ENCODE measurements at places on chromosomes 3 and 15.

DNA sequence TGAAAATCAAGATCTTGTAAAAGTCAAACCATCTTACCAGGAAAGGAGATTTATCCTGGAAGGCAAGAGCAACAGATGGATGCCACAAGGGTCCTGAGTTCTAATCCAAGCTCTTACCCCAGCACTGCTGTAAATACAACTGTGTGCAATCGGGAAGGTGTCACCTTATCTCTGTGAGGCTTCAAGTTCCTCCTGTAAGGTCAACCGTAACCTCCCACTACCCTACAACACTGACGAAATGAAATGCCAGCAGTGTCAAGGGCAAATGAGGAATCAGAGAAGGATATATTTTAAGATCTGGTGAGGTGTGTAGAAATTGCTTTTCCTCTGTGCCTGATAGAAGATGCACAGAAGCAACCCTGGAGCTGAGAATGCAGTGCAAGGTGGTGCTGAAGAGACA lies 207.8 kb downstream of the NTRK3 start:
- DNase-seq, result no peak

DNA sequence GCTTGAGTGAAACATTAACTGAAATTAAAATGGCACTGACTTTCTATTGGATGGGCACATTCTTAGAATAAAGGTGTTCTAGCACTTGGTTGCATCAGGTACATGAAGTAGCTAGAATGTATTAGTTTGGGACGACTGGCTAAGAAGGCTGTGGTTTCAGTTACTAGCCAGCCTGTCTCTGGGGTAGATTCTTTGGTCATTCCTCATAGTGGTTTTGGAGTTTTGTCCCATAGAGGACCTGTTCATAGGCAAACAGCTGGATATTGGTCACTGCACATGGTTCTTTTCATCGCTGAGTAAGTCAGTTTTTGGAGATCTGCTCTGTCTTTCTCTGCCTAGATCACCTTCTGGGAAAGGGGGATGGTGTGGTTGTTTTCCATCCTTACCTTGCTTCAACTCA lies 55.3 kb downstream of the ADAMTSL3 start:
- no peak for DNase-seq

- DNase-seq, result no peak
These were observed 23.1 kb upstream of the CFAP161 start for GRCh38 chr15:81111018-81111417.

GRCh38 chr3:181134873-181135272 lies 145.3 kb upstream of the DNAJC19 start:
- DNase-seq, result no peak

GRCh38 chr3:172562871-172563865 lies 39.9 kb upstream of the TNFSF10 start:
- no peak for DNase-seq

DNA sequence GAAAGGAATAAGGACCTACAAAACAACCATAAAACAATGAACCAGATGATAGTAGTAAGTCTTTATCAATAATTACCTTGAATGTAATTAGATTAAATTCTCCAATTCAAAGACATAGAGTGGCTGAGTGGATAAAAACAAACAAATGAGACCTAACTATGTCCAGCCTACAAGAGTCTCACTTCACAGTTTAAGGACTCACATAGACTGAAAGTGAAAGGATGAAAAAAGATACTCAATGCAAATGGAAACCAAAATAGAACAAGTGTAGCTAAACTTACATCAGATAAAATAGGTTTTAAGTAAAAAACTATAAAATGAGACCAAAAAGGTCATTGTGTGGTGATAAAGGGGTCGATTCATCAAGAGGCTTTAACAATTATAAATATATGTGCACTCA lies 21.9 kb upstream of the NR1I2 start:
- DNase-seq, result no peak

GRCh38 chr3:31132132-31132769 lies 237.8 kb upstream of the GADL1 start:
- no peak for DNase-seq

DNA sequence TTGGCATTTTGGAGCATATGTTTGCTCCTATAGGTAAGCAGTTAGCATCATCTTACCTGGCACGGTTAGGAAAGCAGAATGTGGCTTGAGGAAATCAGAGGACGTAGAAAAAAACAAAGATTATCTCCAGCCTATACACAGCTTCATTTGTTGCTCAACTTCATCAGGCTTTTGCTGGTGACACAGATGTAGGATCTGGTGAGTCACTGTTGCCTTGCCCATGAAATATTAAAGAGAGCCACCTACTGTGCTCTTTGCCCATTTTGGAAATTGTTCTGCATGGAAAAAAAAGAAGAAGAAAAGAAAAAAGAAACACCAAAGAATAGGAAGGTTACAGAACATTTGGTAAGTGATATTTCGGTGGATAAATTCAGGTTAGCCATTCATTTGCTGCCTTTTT lies 3.8 kb downstream of the IL1RAP start:
- DNase-seq, result no peak

DNA sequence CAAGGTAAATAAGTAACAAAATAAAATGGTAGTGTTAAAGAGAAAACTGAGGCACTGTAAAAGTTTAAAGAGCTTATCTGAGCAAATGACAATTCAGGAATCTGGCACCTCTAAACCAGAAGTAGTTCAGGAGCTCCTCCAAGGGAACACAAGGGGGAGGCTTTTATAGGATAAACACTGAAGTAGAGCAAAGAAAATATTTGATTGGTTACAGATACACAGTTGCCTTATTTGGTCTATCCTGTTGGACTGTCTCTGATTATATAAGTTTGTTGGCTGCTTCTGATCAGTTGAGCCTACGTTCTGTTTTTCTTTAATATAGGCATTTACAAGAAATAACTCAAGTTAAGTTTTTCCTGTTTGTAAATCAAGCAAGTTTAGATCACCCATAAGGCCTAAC lies 146.9 kb downstream of the ERC2 start:
- no peak for DNase-seq

GRCh38 chr15:74041311-74041756 lies 41.0 kb downstream of the GOLGA6A start:
- no peak for DNase-seq

- no peak for DNase-seq
These were observed 21.1 kb upstream of the ATP8B4 start for GRCh38 chr15:50140098-50140497.

GRCh38 chr3:57091521-57092273 lies 31.2 kb downstream of the SPATA12 start:
- no peak for DNase-seq

DNA sequence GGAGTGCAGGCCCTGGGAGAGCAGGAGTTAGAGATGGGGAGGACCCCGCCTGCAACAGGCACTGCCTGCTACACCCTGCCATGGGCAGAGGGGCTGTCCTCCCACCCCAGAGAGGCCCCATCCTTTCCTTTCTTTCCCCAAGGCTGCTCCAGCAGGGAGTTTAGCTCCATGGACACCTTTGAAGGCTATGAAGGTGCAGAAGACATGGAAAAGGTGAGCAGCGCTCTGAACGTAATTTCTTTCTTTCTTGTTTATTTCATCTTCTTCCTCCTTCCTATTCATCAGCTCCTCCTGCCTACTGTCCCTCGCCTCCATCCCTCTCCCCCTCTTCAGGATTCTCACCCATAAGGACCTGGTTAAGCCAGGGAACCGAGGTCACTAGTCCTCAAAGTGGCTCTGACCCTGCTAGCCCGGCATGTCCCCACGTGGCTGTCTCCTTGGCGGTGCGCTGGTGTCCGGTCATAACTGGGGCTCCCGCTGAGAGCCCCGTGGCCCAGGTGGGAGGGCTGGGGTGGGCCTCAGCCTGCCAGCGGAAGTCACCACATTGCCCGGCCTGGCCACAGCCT lies 16.0 kb upstream of the ADIPOQ start:
- no peak for DNase-seq

DNA sequence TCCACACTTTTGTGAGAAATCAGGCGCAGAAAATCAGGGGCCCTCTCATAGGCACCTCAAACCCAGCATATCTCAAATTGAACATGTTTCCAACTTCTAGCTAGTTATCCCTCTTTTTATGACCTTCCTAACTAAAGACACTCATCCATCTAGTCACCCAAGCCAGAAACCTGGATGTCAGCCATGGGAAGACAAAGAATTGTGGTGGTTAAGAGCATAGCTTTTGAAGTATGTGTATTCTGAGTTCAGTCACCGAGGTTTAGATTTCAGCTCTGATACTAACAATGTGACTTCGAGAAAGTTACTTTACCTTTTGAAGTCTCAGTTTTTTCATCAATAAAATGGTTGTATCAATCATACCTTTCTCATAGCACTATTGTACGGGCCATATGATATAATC lies 495.5 kb downstream of the NLGN1 start:
- DNase-seq, result no peak

DNA sequence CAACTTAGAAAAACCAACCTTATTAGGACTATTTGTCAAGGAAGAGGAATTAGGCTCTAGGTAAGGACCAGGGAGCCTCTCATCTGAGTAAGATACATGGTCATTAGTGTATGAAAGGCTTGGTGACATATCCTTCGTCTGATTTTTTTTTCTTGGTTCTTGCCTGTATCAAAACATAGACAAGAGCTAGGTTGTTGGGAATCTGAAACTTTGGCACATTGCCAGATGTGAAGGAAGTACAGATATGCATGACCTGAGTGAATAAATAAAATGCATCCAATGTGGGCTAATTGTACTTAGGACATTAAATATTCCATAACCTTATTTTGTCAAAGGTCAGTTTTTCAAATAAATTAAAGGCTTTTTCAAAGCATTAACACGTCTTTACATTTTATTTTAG lies 151.8 kb downstream of the SYNPR start:
- no peak for DNase-seq

DNA sequence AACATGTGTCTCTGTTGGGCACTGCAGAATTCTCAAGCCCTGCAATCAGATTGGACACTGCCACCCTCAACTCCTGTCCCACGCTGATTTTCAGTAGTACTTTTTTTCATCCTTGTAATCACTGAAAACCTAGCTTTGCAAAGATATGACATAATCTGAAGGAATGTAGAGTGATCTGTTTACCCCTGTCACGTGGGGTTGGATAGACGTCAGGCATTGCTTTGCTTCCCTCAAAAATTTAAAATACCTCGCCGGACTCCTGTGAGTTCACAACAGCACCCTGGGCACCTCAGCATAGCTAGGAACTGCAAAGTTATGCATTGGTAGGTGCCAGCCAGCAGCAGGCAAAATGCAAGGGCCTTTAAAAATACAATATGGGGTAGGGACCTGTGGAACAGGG lies 71.1 kb upstream of the OXTR start:
- DNase-seq, result no peak

GRCh38 chr3:32842987-32843386 lies 25.2 kb downstream of the TRIM71 start:
- no peak for DNase-seq

GRCh38 chr3:22606461-22606860 lies 596.7 kb upstream of the UBE2E2 start:
- no peak for DNase-seq

DNA sequence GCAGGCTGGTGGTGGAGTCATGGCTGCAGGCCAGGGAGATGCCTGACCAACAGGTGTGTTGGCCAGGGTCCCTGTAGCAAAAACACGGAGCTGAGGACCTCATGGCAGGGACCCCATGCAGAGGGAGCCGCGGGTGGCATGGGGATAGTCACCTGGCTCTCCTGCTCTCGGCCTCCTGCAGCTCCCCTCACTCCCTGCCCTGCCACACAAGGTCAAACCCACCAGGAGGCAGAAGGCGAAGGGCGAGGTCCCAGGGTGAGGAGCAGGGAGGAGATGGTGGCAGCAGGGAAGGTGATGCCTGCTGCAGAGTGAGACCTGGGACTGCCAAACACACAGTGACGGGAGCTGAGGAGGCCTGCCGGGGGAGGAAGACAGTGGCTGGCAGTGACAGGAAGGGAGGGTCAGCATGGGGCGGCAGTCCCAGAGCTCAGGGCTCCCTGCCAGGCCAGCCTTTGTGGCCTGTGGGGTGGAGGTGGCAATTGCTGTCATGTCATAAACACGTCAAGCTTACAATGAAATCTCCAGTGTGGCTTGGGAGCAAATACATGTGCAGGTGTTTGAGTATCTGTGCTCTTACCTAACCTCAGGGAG lies 144.3 kb downstream of the TJP1 start:
- no peak for DNase-seq

GRCh38 chr15:45136378-45136764 lies 6.6 kb downstream of the DUOX1 start:
- no peak for DNase-seq

GRCh38 chr3:188925376-188925775 lies 246.4 kb upstream of the TPRG1 start:
- no peak for DNase-seq

DNA sequence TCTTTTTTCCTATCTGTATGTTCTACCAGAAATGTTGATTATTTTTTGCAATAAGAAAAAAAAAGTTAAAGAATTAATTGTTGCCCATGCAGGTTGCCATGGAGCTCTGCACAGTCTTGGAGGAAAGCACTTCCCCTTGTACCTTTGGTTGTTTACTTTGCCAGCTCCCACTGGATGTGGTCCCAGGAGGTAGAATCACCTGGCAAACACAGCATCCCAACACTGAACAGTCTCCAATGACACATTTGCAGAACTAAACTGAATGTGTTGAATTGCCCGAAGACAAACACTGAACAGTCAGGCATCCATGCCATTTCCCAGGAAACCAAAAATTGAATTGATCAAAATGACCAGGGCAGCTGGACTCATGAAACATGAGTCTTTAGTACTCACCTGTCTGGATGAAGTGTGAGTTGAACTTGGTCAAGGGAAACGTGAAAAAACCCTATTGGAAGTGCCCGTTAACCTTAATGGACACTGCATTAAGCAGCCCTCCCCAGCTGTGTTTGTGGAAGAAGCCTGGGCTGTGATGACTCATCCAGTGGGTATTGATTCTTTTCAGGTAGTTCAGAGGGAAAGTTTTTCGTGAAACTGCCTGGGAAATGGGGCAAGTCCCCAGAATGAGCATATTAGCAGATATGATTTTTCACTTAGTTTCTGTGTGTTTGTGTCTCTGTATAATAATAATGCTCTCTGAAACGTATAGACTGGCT lies 284.7 kb upstream of the STT3B start:
- no peak for DNase-seq

DNA sequence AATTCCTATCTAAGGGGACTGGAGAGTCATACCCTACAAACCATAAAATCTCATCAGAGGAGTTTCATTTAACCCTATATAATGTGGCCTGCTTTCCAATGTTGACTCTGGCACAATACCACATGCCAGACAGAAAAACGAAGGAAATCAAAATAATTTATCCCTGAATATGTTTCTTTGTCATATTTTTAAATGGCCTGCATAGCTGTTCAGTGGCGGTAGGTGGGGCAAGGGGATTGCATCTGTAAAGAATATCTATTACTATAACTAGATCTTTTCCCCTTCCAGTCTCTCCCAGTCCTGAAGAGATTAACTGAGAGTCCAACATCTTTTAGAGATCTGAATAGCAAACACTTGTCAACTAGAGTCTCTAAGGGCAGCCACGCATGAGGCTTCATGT lies 278.1 kb upstream of the CTNNB1 start:
- no peak for DNase-seq
